SW480 (cell line): ENCODE measurements at places on chromosomes 3 and 15.

- DNase-seq = no peak
Measured at GRCh38 chr3:127531821-127532220, 58.7 kb downstream of the TPRA1 start.

DNA sequence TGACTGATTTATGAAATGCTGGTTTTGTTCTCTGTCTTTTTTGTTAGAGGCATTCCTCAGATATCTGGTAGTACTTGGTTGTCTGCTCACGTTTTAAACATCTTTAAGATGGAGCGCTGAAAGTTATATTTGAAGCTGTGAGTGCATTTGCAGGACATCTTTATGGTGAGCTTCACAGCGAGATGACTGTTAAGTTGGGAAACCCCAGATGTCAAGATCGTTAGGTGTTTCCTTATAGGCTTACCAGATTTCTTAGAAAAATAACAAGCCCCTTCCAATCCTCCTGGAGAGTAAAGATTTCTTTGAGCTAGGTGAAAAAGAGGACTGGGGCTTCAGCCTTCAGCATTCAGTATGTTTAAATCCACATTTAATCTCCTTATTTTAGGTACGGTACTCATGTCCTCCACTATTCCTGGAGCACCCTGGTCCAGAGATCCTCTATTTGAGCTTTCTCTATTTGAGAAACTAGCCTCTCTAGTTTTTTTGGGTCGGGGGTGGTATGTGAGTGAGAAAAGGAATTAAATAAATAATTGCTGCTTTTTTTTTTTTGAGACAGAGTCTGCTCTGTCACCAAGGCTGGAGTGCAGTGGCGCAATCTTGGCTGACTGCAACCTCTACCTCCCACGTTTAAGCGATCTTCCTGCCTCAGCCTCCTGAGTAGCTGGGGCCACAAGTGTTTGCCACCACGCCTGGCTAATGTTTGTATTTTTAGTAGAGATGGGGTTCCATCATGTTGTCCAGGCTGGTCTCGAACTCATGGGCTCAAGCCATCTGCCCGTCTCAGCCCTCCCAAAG, 72.3 kb downstream of the ZNF609 start:
- no peak for DNase-seq

DNA sequence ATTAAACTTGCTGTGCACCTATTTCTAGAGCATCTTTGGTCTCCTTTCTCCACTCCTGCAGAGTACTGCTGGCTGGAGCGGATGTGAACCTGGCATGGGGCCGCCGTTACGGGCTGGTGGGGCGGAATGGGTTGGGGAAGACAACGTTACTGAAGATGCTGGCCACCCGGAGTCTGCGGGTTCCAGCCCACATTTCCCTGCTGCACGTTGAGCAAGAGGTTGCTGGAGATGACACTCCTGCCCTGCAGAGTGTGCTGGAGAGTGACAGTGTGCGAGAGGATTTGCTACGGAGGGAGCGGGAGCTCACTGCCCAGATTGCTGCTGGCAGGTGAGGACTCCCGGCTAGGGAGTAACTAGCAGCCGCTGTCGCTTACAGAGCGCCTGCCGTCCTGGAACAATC, 2.1 kb downstream of the ABCF3 start:
- DNase-seq = no peak

DNA sequence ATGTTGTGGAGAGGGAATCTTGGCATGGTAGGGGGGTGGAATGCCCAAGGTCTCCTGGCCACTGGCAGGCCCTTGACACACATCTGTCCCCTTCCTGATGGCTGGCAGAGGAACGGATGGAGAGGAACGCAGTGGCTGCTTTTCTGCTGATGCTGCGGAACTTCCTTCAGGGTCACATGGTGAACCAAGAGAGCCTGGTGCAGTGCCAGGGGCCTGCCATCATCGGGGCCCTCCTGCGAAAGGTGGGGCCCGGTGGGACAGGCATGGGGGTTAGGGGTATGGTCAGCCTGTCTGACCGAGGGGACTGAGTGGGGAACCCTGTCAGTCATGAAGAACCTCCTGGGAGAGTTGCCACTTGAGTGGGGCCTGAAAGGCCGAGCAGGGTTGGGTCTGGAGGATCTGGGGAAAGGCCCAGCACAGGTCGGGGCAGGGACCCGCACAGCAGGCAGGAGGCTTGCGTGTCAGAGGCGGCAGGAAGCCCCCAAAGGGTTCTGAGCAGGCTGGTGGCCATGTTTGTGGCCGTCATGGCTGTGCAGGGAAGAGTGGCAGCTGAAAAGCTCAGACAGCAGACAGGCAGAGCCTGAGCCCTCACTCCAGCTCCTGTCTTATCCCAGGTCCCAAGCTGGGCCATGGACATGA, 18.1 kb downstream of the NBEAL2 start:
- no peak for DNase-seq

- no peak for DNase-seq
Measured at GRCh38 chr15:70378126-70379031, 280.7 kb upstream of the TLE3 start.

- no peak for DNase-seq
Measured at GRCh38 chr3:13529196-13530112, 19.5 kb upstream of the FBLN2 start.
